ENCODE measurements at places on chromosomes 11 and 22.

GRCh38 chr11:111231836-111232235, 13.7 kb upstream of the POU2AF2 start:
- DNase-seq, result no peak

DNA sequence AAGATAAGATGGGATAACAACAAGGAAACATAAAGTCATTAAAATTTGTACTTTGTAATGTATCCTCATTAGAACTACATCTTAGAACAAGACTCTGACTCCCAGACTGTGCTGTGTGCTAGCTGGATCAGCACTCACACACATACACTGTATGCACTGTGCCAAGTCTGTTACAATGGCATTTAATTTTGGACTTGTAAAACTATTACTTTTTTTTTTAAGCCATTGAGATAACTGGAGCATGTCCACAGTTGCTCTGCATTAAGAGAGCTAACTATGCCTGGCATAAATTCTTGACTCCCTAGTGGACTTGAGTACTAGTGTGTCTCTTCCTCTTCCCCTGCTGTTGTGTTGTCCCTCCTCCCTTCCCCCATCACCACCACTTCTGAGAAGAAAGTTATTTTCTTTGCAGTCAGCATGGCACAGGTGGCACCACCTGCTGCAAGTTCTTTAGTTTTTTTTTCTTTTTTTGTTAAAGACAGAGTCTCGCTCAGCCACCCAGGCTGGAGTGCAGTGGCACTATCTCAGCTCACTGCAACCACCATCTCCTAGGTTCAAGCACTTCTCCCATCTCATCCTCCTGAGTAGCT, 268.6 kb downstream of the TMEM135 start:
- DNase-seq, result no peak

DNA sequence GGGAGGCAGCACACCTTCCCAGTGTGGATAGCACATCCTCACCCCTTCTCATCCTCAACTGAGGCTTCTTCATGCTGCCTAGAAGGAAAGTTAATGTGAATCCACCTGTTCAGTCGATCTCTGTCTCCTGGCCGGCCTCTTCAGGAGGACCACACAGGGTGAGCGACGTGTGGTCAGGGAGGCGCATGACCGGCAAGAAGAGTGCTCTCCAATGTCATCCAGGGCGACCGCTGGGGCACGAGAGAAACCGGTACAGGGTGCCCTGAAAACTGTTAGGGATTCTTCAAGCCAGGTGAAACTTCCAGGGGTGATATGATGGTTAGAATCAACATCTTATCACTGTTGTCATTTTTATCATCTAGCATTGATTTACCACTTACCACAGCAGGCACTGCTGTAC, 43.0 kb downstream of the IGSF9B start:
- no peak for DNase-seq

DNA sequence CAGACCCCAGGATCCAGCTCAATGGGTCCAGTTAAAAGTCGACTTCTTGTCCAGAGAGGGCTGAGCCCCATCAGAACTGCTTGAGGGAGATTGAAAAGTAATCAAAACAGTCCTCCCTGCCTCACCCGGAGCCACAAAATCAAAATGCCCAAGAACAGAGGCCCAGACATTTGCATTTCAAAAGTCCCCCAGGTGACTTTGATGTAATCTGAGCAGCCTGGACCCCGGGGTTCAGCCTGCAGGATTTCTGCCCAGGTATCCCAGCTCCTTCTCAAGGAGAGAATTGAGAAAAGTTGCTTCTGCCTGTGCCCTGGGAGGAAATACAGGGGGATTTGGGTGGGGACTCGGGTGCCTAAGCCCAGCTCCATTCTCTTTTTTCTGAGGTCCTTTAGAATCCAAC, 1385.0 kb downstream of the TBC1D22A start:
- no peak for DNase-seq

GRCh38 chr11:61833926-61834277, 5.8 kb downstream of the FADS2 start:
- DNase-seq, result no peak

- no peak for DNase-seq
These were observed 64.5 kb upstream of the SCUBE2 start for GRCh38 chr11:9155930-9156329.

- DNase-seq, result no peak
These were observed 592 bp downstream of the RHOD start for GRCh38 chr11:67057205-67057672.

GRCh38 chr11:111776398-111777093, 10.4 kb upstream of the PPP2R1B start:
- no peak for DNase-seq

GRCh38 chr11:42647993-42648392, 663.8 kb upstream of the API5 start:
- DNase-seq, result no peak

Data from activated T-helper 1 cell treated with Interleukin-2 at 50 U/mL for 16 hours (primary cell).